CD4-positive, alpha-beta T cell treated with Interleukin-10 for 1 hour (primary cell): ENCODE measurements at places on chromosomes 2 and 18.
A peak's percentile ranks its signal among the peaks of the same experiment; 100 is the strongest.

DNA sequence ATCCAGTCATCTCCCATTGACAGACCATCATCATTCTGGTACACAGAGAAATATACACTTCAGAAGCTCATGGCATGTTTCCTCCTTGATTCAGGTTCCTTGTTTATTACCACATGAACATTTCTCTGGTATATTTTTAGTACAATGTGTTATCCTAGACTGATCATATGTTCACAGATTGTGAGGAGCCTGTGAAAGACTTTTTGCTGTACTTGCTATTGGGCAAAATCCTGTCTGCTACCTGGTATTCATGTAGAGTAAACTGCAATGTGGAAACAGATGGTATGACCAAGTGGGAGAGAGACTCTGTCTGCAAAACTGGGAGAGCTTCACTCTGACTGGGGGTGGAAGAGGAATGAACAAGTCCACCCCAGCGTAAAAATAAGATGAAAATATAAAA lies 657.2 kb downstream of the IRS1 start:
- no peak for DNase-seq

DNA sequence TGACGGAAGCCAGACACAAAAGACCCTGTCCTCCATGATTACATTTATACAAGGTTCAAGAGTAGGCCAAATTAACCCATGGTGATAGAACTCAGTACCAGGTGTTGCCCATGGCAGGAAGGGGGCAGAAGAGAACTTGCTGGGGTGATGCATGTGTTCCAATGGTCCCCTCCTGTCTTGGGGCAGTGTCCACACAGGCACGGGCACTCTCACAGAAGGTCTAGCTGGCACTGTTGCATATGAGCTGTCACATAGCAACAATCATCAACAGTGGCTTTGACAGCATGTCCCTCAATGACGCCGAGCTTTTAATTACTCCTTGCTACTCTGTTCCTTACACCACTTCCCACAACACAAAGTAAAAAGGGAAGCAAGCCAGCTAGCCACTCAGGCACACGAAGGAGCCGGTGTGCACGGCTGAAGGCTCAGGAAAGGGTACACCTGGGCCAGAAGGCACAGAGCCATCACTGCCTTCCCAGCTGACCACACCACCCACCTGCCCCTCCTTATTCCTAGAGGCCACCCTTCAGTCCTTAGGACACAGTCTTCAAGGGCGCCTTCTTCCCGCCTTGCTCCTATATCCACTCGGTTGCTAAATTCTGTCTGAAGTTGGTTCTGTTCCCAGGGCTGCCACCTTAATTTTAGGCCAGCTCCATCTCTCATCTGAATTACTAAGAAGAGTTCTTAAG lies 28.9 kb downstream of the RPL31 start:
- no peak for DNase-seq

GRCh38 chr2:200905618-200906296 lies 16.6 kb downstream of the NIF3L1 start:
- peak; percentile 60 for DNase-seq

DNA sequence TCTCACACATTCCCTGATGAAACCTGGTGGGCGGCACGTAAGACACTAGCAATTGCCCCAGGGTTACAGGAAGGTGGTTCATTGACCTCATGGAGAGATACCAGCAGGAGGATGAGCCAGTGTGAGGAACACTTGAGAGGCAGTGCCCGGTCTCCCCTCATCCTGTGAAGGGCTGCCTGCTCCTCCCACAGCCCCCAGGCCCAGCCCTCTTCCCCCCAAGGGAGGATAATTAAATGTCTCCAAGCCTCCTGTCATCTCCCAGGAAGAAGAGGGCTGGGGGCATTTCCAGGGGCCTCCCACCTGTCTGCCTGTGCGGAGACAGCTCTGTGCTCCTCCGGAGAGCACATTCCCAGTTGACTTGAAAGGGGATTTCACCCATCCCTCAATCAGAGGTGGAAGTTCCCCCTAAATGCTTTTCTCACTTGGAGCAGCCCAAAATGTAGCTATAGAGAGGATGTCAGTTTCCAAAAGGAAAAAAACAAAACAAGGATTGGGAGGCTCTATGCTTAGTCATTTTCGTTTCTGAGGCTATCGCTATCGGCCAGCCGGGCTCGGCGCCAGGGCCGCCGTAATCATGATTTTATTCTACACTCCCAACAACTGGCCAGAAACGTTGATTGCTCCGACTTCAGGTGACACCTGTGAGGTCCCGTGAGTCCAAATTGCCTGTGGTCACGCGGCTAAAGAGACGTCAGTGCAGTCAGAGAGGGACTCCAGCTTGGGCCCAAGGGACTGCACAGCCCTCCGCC lies 7.1 kb downstream of the KCNF1 start:
- no peak for DNase-seq

- DNase-seq, result no peak
Measured at GRCh38 chr2:10126632-10127026, 4.1 kb downstream of the RRM2 start.

- no peak for DNase-seq
Measured at GRCh38 chr18:7116792-7117389, 706 bp downstream of the LAMA1 start.

DNA sequence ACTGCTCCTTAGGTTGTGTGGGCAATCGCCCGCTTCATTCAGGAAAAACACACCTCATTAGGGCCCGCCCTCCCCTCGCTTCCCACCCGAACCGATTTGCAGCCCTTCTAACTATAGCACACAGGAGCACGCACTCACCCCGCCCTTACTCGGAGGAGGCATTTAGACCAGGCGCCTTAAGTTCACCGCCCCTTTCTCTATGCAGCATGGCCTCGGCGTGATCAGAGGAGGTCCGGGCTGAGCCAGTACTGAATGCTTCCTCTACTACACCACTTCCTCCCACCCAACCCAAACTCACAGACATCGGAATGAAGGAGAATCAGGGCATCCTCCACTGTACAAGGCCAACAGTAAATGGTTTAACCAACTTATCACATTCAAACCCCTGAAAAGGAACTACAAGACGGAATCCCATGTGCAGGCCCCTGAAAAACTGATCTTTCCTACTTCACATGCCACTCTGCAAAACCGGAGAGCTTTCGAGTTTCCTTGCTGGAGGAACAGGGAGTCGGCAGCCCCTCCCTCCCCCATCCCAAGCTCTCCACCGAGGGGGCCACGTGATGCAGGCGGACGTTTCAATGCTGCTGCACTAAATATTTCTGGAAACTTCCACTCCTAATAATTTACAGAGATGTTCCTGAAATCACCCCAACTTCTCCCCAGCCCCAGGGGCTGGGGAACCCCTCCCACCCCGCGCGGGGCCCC lies 1.4 kb downstream of the XPO1 start:
- DNase-seq, result peak; percentile 89

GRCh38 chr2:154193246-154193645 lies 321.5 kb downstream of the GALNT13 start:
- no peak for DNase-seq

DNA sequence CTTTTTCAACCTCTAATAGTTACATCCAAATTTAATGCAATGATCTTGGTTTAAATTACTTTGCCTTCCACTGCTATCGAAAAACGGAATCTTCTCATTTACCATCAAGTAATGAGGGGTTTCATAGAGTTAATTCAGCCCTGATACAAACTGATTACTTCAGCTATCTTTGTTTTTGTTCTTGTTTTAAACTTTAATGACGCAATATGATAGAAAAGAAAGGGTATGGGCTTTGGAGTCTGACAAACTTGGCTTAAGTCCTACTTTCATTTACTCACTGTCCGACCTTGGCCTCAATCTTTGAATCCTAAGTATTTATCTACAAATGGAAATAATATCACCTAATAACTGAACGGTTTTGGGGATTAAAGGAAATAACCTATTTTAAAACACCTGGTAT lies 16.1 kb downstream of the ADAM17 start:
- DNase-seq, result no peak

GRCh38 chr2:23824777-23825212 lies 102.1 kb downstream of the ATAD2B start:
- DNase-seq, result peak; percentile 70

GRCh38 chr2:137676346-137676745 lies 287.9 kb upstream of the HNMT start:
- DNase-seq, result no peak

DNA sequence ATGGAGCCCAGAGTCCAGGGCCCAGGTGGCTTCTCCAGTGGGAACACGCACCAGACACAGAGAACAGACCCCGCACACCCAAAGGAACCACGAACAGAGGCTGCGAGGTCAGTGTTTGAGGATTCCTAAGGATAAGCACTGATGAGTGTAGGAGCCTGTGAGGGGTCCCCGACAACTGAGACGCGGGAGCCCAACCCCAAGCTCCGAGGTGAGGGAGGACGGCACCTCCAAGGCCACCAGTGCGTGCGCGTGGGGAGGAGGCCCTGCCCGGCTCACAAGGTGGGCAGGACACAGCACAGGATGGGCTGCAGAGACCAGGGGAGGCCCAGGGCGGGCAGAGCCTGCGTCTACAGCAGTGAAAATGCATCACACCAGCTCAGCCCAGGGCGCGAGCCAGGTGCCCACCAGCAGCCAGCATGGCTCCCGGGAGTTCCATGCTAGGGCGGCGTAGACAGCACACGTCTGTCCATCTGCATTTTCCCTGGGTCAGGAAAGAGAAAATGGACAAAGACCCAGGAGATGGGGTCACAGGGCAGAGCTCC lies 189.1 kb downstream of the EIPR1 start:
- no peak for DNase-seq

GRCh38 chr18:2293109-2293839 lies 278.0 kb downstream of the METTL4 start:
- no peak for DNase-seq

- no peak for DNase-seq
Measured at GRCh38 chr2:119463990-119464389, 32.3 kb downstream of the TMEM37 start.

GRCh38 chr2:226308986-226309385 lies 490.6 kb downstream of the IRS1 start:
- DNase-seq, result no peak
